ENCODE measurements at places on chromosomes 1 and 21.
A peak's percentile ranks its signal among the peaks of the same experiment; 100 is the strongest.

DNA sequence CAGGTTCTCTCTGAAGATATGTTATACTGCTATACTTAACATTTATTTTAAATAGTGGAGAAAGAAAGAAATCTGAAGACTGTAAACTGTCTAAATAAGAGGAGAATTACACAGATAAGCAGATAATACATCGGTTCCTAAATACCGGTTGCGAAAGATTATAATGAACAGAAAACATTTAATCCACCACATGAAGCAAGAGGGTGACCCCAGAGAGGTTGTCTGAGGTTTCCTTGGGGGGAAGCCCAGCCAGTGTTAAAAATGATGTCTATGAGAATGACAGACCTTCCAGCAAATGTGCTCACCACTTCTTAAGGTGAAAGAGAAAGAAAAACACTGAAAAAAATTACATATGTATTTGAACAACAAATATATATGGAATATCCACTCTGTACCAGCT lies 356.4 kb upstream of the KAZN start:
- DNase-seq: no peak

DNA sequence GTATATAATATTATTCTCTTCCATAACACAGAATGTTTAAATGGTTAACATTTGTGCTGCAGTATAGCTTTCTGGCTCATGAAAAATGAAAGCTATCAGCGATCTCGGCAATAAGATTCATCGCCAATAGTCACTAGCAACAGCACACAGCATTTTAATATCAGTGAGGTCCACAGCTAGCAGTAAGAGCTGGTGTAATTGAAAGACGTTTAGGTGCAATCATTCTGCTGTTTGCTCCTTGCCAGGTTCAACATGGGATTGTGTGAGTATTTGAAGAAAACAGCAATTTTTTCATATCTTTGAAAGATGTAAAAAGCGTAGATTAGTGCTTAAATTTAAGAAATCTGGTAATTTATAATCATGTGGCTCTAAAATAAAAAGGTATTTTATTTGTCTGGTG lies 20.1 kb downstream of the PRKACB start:
- DNase-seq: no peak

DNA sequence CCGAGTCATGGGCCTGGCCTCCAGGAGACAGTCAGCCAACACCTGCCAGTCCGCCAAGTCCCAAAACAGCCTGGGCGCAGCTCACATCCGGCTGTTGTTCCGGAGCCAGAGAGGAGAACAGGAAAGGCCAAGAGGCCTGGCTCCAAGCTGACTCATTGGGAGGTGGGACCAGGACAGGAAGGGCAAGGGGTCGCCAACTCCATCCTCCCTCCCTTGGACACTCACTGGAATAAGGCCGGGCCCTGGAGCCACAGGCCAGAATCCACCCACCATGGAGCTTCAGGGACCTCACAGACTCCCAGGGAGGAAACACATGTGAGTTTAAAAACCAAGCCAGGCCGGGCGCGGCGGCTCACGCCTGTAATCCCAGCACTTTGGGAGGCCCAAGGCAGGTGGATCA lies 25.1 kb upstream of the CLIC4 start:
- no peak for DNase-seq

DNA sequence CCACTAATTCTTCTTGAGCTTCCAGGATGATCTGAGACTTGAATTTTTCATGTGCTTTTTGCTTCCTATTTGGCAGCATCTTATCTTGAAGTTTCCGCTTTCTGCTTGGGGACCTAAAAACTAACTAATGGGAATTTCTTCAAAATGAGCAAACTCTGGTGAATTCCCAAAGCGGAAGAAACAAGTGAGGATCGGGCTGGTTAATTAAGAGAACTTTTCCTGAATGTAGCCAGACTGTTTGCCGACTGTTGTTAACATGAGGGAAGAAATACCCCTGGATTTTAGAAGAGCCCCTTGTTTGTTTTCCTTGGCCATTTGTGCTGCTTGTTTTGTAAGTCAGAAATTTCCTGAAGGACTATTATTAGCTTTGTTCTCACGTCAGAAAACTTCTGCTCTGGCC lies 6.1 kb upstream of the SELE start:
- no peak for DNase-seq

DNA sequence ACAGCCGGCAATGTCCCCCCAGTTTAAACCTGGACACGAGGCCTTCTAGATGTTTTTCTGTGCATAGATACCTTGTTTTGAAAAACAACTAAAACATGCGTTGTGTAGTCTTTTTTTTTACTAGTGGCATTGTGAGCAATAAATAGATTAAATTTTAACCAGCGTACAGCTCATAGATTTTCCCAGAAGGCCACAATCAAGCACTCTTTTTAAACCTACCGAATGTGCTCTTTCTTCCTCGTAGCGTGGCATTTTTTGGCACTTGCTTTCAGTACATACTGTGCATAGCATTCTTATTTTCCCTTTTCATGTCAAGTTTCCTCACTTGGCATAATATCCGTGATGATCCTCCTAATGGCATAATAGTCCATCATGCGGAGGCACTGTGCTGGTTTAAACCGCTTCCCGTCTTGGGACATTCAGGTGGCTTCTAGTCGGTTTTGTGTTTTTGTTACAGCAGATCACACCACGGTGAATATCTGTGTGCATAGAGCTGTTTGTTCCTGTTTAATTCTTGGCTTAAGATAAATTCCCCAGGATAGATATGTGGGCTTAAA lies 95.3 kb downstream of the PDE9A start:
- no peak for DNase-seq

GRCh38 chr1:7076572-7076971 lies 291.3 kb downstream of the CAMTA1 start:
- DNase-seq: no peak

- DNase-seq: no peak
These were observed 615.2 kb downstream of the MATN1 start for GRCh38 chr1:30108186-30108585.

DNA sequence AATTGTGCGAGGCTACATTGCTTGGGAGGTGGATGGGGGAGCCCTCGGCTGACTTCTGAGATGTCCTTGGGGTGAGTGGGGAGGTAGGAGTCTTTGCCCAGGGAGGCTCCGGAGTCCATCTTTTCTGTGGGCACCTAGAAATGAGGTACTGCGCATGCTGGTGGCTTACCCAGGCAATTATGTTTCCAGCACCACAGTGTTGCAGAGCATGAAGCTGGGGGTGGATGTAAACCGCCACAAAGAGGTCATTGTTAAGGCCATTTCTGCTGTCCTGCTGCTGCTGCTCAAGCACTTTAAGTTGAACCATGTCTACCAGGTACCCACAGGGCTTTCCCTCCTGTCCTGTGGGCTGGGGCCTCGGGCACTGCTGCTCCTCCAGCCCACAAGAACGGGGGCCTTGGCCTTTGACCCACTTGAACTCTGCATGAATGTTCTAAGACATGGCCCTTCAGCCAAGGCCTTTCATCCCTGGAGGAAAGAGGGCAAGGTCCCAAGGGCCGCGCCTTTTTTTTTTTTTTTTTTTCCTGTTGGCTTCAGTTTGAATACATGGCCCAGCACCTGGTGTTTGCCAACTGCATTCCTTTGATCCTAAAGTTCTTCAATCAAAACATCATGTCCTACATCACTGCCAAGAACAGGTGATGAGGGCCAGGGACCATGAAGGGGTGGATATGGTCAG lies 14.6 kb downstream of the STRIP1 start:
- DNase-seq: no peak

GRCh38 chr1:46043458-46044017 lies 88.9 kb downstream of the PIK3R3 start:
- DNase-seq: no peak

DNA sequence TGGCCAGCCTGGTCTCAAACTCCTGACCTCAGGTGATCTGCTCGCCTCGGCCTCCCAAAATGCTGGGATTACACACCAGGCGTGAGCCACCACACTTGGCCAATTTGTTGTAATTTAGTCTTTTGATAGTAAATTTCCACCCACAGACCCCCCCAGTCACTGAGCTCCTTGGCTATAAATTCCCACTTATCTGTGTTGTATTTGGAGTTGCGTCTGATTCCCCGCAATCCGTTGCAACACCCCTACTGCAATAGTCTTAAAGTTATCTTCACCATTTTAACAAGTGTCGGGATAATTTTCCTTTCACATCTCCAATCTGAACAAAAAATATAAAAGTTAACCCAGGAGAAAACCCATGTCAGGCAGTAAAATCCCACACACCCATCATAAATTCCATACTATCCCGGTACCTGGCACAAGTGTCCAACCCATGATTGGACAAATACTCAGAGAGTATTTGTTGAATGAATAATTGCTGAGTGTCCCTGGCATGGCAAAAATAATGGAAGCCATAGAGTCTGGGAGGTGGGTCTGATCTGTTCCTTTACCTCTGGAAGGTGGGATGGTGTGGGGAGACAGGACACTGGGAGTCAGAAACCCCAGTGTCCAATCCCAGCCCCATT lies 9.3 kb upstream of the CNR2 start:
- DNase-seq: no peak

GRCh38 chr1:8302081-8302956 lies 15.6 kb upstream of the SLC45A1 start:
- no peak for DNase-seq

- DNase-seq: no peak
These were observed 197.2 kb downstream of the HMCN1 start for GRCh38 chr1:185931438-185931837.

DNA sequence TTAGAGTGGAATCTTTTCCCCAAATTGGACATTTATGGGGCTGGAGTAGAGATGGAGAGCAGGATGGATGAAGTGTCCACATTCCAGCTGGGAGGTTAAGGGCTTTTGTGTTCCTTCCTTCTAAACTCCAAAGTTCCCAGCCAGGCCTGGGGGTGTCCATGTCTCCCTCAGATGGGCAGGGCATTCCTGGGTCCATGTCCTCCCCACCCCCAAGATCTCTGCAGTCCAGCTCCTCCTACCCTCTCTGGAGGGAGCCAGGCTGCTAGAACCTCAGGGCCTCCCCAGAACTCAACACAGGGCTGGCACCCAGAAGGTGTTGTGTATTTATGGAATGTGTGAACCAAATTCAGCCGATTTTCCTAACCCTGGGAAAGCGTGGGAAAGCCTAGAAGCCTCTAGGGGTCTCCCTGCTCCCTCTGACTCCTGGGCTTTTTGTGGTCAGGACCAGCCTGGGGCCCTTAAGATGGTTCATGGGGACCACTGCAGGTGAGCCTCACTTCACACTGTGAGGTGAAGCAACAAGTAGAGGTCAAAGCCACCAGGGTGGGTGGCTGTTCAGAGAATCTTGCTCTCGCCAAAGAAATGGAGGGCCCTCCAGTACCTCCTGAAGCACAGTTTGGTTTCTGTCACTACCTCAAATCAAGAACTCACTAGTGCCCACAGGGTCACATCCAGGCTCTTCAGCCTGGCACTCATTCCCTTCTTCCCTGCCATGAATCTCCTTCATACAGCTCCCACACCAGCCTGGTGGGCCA lies 54.8 kb downstream of the GLIS1 start:
- no peak for DNase-seq

GRCh38 chr21:40512590-40512989 lies 334.4 kb downstream of the DSCAM start:
- DNase-seq: peak; percentile 33

DNA sequence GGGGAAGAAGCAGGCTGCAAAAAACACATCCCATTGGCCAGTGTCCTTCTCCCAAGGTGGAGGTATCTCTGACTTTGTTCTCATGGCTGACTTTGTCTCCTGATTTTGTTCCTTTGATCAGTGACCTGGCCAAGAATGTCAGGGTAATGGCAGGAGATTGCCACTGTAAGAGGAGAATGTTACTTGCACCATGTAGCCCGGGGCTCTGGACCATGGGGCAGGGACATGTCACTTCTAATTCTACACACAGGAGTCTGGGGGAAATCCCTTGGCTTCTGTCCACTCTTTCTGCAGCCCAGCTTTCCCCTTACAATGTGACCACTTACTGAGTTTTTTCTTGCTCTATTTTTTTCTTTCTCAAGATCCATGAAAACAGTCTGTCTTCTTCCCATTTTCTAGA lies 87.7 kb upstream of the LRRN2 start:
- no peak for DNase-seq

- DNase-seq: peak; percentile 49
These were observed 9.8 kb upstream of the GJA8 start for GRCh38 chr1:147892731-147893214.

GRCh38 chr1:60903591-60903990 lies 178.8 kb upstream of the NFIA start:
- peak; percentile 46 for DNase-seq

GRCh38 chr21:42069843-42070242 lies 1.3 kb upstream of the UMODL1 start:
- DNase-seq: no peak

- no peak for DNase-seq
These were observed 23.3 kb upstream of the TNNI1 start for GRCh38 chr1:201444792-201445191.

DNA sequence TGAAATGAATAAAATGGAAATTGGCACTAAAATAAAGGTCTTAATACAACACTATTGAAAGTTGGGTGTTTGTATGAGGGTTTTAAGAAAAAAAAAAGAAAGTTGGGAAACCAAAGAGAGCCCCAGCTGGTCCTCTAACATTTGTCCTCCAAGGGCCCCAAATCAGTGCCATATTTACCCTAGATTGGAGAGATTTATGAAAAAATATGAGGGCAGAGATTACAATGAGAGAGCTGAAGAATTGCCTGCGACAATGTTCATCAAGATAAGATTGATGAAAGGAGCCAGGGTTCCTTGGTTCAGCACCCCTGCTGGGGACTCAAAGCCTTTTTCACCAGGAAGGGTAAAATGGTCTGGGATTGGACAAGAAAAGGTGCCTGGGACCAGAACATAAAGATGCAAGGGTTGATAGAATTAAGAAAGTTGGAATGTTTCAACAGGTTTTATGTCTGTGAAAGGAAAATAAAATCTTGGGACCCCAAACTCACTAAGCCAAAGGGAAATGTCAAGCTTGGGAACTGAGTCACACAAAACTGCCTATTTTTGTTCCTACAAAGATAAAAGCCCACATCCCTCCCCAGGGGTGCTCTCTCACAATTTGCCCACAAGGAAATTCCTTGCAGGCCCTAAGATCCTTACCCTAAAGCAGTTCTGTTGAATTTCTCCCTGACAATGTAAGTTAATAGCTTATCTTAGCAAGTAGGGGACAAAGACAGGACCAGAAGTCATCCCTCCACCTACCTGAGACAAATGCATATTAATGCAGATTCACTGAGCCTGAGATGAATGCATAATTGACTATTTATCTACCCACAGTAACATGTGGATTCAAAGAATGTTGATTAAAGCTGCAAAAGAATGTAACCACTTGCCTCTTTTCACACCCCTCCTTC lies 26.8 kb downstream of the CBR1 start:
- no peak for DNase-seq

DNA sequence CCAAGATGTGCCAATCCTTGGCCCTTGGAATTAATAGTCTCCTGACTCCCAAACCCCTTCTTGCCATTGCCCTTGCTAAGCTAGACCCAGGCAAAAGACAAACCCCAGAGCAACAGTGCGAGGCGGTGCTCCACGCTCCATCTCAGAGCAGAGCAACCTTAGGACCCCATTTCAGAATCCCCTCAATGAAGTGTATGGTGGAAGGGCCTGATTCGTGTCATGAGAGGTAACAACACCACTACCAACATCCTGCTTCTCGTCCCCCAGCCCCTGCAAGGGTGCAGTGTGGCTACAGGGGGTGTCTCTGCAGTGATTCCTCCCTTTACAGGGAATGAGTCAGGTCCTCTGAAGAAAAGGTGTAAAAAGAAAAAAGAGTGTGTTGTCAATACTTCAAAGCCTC lies 103.9 kb upstream of the IRF2BP2 start:
- DNase-seq: no peak

Data from SK-N-SH (cell line).